ENCODE measurements at places on chromosomes 2 and 18.

DNA sequence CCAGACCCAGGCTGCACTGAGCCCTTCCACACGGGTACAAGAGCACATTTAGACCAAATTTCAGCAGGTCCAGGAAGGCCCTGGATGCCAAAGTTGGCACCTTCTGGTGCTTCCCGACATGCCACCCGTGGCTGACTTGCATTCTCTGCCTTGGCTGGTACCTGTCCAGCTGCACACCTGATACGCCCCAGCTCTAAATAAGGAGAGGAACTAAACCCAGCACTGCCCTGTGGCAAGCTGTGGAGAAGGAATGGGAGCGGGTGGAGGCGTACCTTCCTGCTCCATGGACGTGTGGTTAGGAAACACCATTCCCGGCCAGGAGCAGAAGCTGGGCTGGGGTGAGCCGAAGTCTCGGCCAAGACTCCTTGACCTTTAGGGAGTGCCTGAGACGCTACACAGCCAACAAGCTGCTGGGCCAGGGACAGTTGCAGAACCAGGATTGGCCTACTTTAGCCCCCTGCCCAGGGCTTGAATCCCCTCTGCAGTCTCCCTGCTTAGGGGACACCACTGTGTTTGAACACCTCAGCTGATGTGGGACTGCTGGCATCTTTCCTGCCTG, 86.5 kb upstream of the TAF1B start:
- DNase-seq: no peak

DNA sequence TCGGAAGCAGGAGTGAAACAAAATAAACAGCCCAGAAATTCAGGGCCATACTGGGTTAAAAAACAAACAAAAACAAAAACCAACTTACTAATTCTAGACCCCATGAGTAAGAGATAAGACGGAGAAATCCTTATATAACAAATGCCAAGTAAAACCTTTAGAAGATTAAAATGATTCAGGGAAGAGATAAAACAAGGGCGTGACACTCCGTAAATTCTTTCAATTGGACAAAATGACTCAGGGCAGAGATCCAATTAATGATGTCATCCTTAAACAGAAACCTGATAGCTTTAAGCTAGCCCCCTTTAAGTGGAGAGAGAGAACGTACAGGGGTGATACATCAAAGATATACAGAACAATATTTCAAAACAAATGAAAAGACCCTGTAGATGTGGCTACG, 317.4 kb downstream of the NBAS start:
- DNase-seq: peak; percentile 42

DNA sequence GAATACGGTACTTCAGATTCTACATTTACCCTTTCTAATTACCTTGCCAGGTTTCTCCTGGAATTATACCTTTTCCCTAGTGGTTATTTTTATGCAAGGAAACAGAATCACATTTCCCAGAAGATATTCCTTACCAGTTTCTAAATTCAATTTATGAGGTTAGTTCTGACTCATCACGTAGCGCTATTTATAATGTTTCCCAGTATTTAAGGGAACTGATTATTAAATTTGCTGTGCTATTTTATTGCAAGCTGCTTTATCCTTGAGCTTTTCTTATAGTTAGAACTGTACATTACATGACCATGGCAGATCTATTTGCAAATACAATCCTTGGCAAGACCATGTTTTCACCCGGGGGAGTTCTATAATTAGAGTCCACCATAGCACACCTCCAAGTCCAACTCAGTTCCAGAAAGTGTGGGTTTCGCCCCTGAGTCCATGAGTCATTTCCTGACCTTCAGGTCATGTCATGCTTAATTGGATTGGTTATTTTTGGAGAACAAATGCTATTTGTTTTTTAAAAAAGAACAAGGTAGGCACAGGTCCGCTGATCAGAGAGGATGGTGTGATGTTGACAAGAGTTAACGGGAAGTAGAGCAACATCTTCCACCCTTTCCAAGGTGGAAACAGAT, 126.6 kb downstream of the ZNF532 start:
- DNase-seq: no peak

- no peak for DNase-seq
Observed at GRCh38 chr2:219991116-219991515, 363.7 kb downstream of the SLC4A3 start.

DNA sequence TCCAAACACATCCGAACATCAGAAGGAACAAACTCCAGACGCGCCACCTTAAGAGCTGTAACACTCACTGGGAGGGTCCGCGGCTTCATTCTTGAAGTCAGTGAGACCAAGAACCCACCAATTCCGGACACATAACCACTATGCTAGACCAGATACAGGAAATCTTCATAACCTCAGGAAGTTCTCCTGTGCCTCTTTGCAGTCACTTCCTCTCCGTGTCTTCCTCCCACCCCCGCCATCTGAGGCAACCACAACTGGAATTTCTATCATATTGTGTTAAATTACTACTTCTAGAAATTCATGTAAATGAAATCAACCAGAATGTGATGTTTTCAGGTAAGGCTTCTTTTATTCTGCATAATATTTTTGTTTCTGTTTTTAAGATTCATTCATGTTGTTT, 631.0 kb upstream of the NXPH2 start:
- no peak for DNase-seq

DNA sequence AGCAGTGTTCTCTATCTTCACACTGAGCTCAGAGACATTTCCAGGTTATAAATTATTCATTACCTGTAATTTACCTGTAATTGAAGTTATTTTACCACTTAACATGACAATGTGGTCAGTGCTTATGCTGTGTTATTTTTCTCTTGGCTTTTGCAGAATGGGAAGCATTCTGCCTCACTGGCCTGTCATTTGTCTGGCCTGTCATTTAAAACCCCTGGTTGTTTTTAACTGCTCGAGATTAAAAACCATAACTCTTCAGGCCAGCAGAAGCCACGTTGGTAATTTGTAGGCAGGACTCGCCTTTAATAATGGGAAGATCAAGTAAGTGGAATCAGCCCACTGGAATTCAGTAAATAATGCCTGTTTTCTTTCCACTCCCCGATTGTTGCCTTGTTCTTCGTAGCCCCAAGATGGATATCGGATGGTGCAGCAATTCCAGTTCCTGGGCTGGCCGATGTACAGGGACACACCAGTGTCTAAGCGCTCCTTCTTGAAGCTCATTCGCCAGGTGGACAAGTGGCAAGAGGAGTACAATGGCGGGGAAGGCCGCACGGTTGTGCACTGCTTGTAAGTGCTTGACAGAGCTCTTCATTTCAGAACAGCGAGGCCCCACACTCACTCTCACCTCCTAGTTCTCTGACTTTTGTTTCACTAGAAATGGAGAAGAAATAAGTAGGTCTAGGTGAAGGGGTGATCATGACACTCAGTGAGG, 222.4 kb upstream of the RAB12 start:
- no peak for DNase-seq

DNA sequence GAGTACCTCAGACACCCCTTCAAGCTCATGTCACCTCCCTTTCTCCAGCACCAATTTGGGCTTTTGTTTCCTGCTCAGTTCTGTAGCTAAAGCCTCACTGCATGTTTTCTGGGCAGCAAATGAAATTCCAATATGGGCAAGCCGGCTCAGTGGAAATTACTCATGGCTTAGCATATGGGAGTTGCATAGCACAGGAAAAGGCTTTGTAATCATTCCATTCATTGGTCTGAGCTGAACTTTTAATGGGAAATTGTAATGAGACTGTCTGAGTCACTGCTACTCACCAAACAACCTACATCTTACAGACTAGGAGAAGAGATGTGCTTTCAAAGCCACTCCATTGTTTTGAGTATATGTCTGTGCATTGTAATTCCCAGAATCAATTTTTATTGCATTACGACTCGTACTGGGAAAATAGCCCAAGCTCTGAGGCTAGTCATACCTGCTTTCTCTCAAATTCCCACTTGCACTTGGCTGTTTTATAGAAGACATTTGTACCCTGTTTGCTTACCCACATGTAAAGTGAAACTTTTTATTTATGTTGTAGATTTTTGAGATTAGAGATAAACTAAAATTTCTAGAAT, 139.5 kb upstream of the LRATD1 start:
- DNase-seq: peak; percentile 29

DNA sequence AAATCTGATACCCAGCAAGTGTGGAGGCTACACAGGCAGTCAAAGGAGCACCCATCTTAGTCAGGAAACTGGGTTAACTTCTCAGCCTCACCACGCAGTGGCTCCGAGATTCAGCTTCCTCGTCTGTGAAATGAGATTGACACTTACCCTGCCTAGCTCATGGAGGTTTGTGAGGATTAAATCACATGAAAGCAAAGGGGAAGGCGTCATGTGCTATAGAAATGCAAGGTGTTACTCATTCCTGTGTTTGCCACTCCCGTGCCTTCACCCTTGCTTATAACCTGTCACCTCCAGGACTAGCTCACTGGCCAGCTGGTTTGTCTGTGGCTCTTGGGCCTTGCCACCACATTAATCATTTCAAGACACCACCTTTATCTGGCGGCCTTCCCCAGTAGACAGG, 118.9 kb upstream of the FOSL2 start:
- DNase-seq: no peak

DNA sequence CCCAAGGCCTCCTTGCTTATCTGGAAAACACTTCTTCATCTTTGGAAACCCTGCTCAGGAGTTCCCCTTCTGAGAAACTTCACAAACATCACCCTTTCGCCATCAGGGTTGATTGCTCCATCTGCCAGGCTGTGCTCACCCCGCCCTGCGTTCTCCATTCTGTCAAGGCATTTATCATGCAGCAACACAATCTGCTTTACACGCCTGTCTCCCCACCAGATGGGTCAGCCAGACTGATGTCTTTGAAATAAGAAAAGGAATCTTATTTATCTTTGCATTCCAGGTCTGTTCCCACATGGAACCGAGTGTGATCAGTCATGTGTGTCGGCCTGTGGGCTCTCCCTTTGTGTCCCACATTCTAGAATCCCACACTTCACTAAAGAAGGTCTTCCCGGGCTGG, 110.0 kb upstream of the ARL4C start:
- DNase-seq: no peak

- DNase-seq: no peak
Observed at GRCh38 chr2:101803128-101803527, 105.6 kb downstream of the MAP4K4 start.

DNA sequence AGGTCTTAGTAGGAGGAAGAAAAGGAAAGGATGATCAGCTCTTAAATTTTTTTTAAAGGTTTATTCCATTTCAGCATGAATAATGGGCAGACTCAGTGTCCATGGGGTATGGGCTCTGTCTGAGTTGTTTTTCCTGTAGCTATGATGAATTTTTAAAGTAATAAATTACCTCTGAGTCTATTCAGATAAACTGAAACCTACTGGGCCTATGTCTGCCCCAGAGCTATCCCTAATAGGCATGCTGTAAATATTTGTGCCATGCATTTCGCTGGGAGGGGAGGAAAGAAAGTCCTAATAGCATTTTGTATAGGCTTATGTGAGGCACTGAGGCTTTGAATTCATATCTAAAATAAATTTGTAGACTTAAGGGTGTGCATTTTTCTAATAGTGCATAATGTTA, 210.4 kb upstream of the BOD1L2 start:
- no peak for DNase-seq

GRCh38 chr2:178142274-178143065, 30.2 kb downstream of the RBM45 start:
- DNase-seq: no peak

GRCh38 chr2:14633061-14633460, 544 bp downstream of the LRATD1 start:
- DNase-seq: peak; percentile 9

DNA sequence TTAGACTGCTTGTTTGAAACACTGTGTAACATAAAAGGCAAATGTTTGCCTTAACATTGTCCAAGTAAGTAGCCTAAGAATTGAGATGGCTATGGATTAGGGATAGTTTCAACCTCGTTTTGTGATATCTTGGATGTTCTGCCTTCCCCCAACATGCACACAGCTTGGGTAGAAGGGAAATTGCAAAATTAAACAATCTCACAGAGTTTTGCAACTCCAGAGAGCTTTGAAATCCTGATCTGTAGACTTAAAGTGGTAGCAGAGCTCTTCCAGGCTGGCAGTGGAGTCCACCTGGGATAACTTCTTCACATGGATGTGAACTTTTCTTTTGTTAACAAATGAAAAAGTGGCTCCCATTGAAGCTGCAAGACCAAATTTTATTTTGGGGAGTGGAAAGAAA, 59.6 kb downstream of the CHRNA1 start:
- no peak for DNase-seq

DNA sequence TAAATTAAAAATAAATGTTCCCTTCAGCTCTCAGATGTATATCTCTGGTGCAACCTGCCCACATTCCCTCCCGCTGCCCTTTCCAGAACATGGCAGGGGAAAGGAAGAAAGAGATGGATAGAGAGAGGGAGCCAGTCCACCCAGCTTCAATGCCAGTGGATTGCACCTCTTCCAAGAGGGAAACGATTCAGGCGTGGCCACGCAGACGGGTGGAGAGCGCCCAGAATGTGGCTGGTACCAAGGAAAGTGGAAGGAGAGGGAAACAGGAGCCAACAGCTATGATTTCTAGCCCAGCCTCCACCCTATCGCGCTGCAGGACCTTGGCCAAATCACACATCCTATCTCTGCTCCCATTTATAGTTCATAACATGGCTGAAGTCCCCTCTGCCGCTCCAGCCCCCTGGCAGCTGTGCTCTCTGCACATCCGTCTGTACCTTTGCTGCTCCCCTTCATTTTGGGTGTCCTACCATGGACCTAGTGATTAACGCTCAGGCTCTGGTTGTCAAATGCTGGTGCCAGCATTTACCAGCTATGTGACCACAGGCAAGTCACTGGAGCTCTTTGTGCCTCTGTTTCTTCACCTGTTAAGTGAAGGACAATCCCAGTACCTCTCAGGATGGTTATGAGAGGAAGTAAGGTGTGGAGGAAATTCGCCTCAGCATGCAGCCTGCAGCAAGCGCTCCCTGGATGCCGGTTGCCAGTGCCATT, 66.5 kb downstream of the SFXN5 start:
- DNase-seq: no peak

DNA sequence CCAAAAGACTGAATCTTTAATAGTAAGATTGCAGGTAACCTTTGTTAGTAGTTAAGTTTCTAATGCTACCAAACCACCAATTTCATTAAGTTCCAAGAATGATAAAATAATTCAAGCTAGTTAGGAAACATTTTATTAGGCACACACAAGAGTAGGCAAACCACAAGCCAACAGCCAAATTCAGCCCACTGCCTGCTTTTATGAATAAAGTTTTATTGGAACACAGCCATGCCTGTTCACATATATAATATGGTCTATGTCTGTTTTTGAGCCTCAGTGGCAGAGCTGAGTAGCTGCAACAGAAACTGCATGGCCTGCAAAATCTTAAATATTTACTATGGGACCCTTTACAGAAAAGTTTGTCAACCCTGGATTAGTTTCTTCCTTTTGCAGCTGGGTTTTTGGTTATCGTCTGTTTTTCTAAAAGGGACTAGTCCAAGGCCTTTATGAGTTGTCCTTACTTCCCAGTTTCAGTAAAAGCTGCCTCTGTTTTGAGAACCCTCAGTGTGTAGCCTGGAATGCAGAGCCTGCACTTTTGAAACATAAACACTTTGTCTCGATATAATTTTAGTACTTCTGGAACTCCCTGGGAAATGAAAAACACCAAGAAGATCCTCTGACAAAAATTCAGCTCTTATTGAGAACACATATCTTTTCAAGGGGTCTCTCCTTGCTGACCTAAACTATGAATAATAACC, 39.1 kb downstream of the FRZB start:
- no peak for DNase-seq
